ENCODE measurements at places on chromosomes 7 and 10. TPM values are rescaled to one million over a fixed set of nuclear protein-coding genes. Genes with fewer than 3 reads are reported as not detected.

Gene GPR85
- 156 TPM for total RNA-seq

Gene PRPS1L1
- total RNA-seq, result not detected

Gene C10orf90
- 0.31 TPM for total RNA-seq

Gene PNLIPRP1
- not detected for total RNA-seq

Gene ANKRD30A
- total RNA-seq, result not detected

Gene BMPER
- 8.1 TPM for total RNA-seq

Gene PIK3CG
- total RNA-seq, result 1.6 TPM

Gene CFAP43
- total RNA-seq, result 10.3 TPM

Gene DNAJB9
- 30.0 TPM for total RNA-seq

Gene DNAAF5
- 14.7 TPM for total RNA-seq

Gene PCLO
- total RNA-seq, result 138 TPM

Gene GPR37
- total RNA-seq, result 18.5 TPM

Gene DPYSL4
- total RNA-seq, result 69.5 TPM

Gene SEMA3C
- total RNA-seq, result 360 TPM

Gene CDNF
- not detected for total RNA-seq

Gene LUC7L2
- total RNA-seq, result 88.3 TPM

Gene NPFFR1
- 1.3 TPM for total RNA-seq

Gene ERV3-1
- 82.9 TPM for total RNA-seq

Gene C10orf53
- not detected for total RNA-seq

Gene EPC1
- 159 TPM for total RNA-seq

Gene AKR1C4
- total RNA-seq, result not detected

Gene PRSS37
- not detected for total RNA-seq

Gene LRRC72
- not detected for total RNA-seq

Gene PTPRZ1
- total RNA-seq, result 523 TPM

Gene ACHE
- 13.1 TPM for total RNA-seq

Gene SLC13A1
- total RNA-seq, result not detected

Gene ELFN1
- 11.0 TPM for total RNA-seq

Gene PALD1
- 10.3 TPM for total RNA-seq

Gene KEL
- 3.8 TPM for total RNA-seq

Gene IRF5
- 1.3 TPM for total RNA-seq

Gene NFE2L3
- total RNA-seq, result 13.5 TPM

Gene PTER
- total RNA-seq, result 0.94 TPM

Gene GRM3
- total RNA-seq, result 133 TPM

Gene XPNPEP1
- total RNA-seq, result 108 TPM

Gene RBM48
- 24.4 TPM for total RNA-seq

Gene LEP
- not detected for total RNA-seq

Gene HMX3
- not detected for total RNA-seq

Gene CLEC2L
- 1.9 TPM for total RNA-seq

Gene C10orf62
- not detected for total RNA-seq

Gene COPS6
- total RNA-seq, result 35.7 TPM

Gene ARID5B
- total RNA-seq, result 26.9 TPM

Gene VWDE
- total RNA-seq, result 0.63 TPM

Gene MICALL2
- 9.7 TPM for total RNA-seq

Gene BICC1
- 4.7 TPM for total RNA-seq

Gene MXI1
- total RNA-seq, result 57.0 TPM

Gene NUDT13
- total RNA-seq, result 1.6 TPM

Gene KIAA1217
- total RNA-seq, result 19.4 TPM

Gene TEX47
- total RNA-seq, result not detected

Gene ZNF394
- 24.1 TPM for total RNA-seq

Gene WIPF3
- total RNA-seq, result 10.6 TPM

Gene SLC39A12
- total RNA-seq, result 2.5 TPM

Gene AKR1C1
- 46.0 TPM for total RNA-seq

Gene ZNF467
- 1.3 TPM for total RNA-seq

Gene MYL7
- total RNA-seq, result not detected

Gene LRGUK
- 11.3 TPM for total RNA-seq

Gene SPAM1
- not detected for total RNA-seq

Gene MBL2
- total RNA-seq, result not detected

Gene NKX2-3
- not detected for total RNA-seq
